ENCODE measurements at places on chromosomes 6 and 20.

GRCh38 chr6:121582262-121582661 lies 146.8 kb downstream of the GJA1 start:
- DNase-seq: no peak

- DNase-seq: no peak
Observed at GRCh38 chr20:33864324-33864963, 53.3 kb downstream of the CHMP4B start.

- no peak for DNase-seq
Observed at GRCh38 chr6:357791-358341, 33.7 kb upstream of the IRF4 start.

GRCh38 chr20:34305333-34306230 lies 2.4 kb upstream of the AHCY start:
- no peak for DNase-seq

- no peak for DNase-seq
Observed at GRCh38 chr6:156866220-156867015, 89.2 kb downstream of the ARID1B start.

- DNase-seq: no peak
Observed at GRCh38 chr20:16810216-16810615, 62.1 kb downstream of the OTOR start.

GRCh38 chr20:37071481-37071911 lies 24.3 kb downstream of the RBL1 start:
- DNase-seq: no peak

DNA sequence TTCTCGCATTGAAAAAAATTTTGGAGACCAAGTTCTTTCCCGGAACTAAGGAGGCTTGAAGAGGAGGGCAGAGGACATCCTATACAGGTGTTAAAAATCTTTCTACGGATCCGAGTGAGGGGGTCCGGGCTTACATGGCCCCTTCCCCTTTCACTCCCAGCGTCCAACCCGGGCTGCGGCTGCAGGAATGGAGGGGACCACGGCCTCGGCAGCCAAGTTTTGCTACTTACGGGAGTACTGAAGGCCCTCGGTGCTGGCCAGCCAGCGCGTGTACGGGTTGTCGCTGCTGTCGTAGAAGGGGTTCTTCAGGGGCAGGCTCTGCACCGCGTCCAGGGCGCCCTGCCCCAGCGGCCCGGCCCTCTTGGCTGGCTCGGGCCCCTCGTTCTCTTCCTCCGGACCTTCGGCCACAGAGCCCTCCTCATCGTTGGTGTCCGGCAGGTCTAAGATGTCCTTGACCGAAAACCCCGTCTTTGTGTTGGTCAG lies 642 bp downstream of the NKX2-2 start:
- DNase-seq: no peak

DNA sequence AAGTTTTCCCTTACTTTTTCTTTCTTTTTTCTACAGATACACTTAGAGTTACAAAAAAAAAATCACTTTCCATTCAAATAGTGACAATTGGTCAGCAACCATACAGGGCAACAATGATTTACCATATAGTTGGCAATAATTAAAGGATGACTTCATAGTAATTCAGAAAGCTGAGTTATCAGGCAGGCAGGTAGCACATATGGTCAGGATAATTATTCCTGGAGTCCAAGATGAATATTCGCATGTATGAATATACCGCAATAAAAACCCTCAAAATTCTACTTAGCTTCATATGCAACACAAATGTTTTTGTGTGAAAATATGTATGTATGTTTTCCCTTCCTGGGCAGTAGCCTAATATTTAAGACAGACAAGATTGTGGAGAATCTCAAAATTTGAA lies 34.5 kb downstream of the COL19A1 start:
- DNase-seq: no peak

GRCh38 chr6:4581468-4582385 lies 194.5 kb upstream of the CDYL start:
- no peak for DNase-seq

GRCh38 chr20:55070001-55070400 lies 594.6 kb downstream of the DOK5 start:
- DNase-seq: no peak

DNA sequence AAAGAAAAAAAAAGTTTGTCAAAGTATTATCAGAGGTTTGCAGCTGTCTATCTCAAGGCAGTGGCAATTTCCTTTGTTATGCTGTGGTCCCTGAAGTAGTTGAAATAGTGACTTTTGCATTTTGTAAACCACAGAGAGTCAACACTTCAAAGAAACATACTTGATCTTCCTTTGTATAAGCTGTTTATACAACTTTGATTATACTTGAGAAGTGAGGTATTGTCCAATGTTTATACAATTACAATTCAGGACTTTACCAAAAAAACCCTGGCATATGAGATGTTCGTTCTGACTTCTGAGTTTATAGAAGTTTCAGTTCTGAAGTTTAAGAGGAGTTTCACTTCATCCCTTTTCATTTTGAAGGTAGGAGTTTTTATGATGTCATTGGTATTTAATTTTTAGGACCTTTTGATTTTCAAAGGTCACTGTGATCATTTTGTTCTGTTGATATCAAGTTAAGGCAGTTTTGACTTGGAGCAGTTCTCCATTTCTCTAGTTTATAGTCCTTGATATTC lies 4.0 kb downstream of the STK4 start:
- DNase-seq: no peak

GRCh38 chr6:46832816-46833215 lies 39.6 kb downstream of the MEP1A start:
- no peak for DNase-seq

DNA sequence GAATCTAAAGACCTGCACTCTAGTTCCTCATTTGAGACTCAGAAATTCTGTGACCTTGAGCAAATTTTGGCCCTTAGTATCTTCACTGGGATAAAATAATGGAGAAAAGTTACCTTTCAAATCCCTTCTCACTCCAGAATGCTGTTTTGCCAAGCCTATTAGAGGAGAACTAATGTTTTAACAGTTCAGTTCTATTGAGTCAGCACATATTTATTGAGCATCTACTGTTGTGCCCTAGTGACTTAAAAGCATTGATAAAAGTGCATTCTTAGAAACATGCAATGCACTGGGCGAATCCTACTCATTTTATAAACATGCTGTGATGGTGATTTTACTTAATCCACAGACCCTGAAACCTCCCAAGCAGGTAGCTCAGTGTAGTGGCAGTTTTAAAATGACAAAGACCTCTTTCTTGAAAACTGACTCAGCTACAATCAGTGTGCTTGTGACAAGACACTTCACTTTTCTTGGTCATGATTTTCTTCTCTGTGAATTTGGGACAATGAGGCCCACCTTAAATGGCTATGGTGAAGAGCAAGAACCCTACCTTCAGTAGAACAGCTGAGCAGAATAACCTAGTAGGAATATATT lies 312.0 kb downstream of the ALDH8A1 start:
- DNase-seq: no peak

DNA sequence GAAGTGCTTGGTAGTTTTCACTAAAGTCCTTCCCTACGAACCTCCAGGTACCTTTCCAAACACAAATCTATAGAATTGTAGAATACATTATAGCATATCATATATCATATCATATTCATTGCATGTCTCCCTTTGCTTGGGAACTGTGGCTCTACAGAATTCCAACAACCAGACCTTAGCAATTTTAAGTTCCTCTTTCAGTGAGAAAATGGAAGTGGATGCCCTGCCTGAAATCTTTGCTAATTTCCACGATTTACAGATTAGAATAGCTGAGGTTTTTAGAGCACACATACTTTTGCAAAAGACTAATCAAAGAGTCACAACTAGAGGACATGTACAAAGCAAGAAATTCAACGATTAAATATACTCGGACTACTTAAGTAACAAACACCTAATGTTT lies 78.6 kb downstream of the TNFRSF21 start:
- no peak for DNase-seq

DNA sequence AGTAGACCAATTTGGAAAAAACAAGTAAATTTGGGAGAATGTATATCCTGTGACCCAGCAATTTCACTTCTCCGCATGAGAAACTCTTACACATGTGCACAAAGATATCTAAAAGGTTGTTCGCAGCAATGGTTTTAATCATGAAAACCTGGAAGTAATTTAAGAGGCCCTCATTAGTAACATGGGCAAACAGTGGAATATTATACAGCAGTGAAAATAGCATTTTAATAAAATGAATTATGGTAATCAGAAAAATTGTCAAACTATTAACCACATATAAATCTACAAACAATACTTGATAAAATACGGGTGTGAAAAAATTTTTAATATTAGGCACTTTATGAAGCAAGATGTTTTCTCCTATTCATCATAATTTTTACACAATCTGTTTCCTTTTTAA lies 74.2 kb downstream of the KCNQ5 start:
- DNase-seq: no peak

DNA sequence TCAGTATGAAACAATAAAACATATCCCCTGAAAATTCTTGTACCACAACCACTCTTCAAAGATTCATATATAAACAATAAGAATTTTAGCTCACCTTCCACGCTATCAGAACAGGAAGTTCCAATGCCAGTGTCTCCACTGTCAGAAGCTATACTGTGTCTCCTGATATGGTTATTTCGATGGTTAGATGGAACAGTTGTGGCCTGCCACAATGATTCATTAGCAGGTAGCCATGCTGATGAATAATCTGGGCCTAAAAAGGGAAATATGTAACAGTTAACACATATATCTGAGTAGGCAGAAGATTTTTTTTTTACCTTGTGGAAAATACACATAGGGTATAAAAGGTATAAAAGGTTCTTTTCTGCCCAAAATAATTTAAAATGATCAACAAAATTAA lies 19.0 kb downstream of the CEP85L start:
- no peak for DNase-seq

DNA sequence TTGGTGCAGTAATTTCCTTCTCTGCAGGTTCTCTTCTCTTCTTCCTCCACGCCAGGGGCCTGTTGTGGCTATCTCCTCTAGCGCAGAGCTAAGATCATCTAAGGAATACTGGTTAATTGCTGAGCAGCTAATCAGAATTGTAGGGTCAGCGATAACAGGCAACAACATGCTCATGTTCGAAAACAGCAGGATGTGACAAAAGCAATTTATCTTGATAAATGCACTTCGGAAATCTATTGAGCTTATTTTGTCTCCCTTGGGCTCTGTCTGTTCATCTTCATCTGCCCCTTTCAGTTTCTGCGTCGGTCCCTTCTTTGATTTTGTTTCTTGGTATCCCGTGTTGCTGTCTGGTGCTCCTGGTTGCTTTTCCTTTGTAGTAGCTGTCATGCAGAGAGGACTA lies 67.3 kb upstream of the MAP3K7 start:
- no peak for DNase-seq

DNA sequence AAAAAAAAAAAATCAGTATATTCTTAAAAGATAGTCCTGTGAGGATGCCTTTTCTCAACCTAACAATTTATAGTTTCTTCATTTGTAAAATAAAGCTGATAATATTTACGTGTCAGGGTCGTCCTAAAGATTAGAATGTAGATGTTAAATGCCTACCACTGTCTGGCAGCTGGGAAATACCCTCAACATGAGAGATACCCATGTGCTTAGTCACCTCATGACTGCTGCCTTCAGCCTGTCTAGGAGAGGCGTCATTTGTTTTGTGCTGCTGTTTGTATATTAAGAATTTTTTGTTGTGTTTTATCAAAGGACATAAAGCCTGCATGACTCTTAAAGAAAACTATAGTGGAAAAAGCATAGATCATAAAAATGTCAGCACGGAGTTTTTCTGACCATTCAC lies 9.5 kb downstream of the FAM120B start:
- DNase-seq: no peak

Measured in activated CD8-positive, alpha-beta memory T cell treated with anti-CD3 and anti-CD28 coated beads for 4 hours (primary cell).